ENCODE measurements at places on chromosomes 2 and 18.
A peak's percentile ranks its signal among the peaks of the same experiment; 100 is the strongest.

DNA sequence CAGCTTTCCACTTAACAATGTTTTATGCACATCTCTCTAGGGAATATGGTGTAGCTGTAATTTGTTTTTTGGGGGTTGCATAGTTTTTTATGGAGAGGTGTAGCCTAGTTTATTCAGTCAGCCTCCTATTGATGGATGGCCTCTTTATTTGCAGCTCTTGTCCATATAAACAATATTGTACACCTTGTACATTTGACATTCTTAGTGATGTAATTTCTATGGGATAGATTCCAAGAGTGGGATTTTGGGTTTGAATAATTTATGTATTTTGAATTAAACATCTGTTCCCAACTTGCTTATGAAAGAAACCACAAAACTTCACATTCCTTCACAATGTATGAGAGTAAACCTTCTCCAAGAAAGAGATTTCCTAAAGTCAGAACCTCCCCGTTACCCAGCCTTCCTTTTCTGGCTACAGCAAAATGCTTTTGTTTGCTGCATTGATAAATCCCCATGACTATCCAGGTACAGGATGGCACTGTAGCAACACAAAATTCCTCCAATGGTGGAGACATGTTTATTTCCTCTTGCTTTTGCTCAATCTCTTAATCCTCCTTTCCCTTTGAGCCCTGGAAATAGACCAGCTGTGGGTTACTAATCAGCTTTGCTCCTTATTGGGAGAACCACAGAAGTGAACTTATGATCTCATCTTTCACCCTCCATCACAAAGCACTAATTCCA is 58.4 kb upstream of the GALR1 start:
- DNase-seq = no peak

DNA sequence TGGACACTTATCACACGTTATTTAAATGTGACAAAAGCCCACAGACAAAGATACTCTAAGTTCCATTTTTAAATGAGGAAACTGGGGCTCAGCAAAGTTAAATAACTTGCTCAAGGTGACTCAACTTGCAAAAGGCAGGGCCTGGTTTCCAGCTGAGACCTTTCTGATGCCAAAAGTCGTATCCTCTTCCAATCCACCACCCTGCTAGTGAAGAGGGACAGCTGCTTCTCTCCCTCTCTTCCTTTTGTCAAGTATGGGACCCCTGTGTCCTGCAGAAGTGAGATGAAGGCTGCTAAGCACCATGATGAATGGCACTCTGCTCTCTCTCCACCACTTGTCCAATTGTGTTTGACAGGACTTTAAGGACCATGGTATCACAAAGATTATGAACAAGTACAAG is 140.9 kb downstream of the DYM start:
- no peak for DNase-seq

- DNase-seq = no peak
Measured at GRCh38 chr2:38446906-38447561, 70.0 kb upstream of the ATL2 start.

GRCh38 chr2:18402-19271 is 27.7 kb downstream of the FAM110C start:
- no peak for DNase-seq

DNA sequence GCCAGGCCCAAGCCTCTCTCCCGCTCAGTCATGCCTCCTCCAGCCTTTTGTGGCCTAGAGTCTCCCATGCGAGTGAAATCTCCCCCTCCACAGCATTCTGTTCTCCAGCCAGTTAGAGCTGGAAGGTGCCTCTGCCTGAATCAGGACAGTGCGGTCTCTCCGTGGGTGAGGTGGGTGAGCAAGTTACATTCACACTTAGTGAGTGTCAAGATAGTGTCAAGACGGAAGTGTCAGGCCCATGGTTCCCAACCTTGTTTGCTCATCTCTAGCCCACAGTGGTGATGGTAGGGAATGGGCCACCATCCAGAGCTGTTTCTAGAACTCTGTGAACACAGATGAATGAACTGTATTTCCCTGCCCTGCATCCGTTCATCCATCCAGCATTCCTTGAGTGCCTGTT is 59.5 kb downstream of the LPIN1 start:
- DNase-seq = no peak

DNA sequence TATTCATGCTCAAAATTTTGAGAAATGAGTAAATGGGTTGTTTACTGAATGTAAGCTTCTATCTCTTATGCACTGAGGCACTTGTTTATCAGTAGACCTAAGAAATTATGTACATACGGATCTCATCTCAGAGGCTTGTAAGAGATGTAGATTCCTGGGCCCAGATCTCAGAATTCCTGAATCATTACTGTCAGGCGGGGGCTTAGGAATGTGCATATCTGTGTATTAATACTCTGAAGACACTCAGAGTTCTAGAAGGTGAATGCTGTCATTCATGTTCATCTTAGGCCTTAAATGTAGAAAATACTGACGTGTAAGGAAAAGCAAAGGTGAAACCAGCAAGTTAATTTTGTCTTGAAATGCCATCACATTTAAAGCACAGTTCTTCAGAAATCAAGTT is 169.6 kb downstream of the FMNL2 start:
- DNase-seq = no peak

DNA sequence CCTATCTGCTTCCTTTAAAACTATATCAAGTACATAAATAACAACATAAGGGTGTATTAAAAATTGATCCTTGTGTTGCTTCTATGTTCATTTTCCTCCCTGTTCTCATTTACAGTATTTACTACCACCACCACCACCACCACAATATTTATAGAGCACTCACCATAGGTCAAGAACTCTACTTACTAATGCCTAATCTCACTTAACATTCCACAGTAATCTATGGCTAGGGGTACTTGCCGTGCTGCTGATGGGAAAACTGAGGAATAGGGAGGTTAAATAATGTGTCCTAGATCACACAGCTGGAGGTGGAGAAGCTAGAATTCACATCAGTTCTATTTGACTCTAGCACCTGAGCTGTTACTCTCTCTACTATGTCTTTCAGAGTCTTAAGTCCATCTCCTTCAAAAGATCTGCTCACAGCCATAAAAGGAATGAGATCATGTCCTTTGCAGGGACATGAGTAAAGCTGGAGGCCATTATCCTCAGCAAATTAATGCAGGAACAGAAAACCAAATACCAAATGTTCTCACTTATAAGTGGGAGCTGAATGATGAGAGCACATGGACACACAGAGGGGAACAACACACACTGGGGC is 54.1 kb upstream of the ZNF385B start:
- DNase-seq = no peak

GRCh38 chr2:199064201-199064600 is 393.5 kb downstream of the SATB2 start:
- DNase-seq = no peak

DNA sequence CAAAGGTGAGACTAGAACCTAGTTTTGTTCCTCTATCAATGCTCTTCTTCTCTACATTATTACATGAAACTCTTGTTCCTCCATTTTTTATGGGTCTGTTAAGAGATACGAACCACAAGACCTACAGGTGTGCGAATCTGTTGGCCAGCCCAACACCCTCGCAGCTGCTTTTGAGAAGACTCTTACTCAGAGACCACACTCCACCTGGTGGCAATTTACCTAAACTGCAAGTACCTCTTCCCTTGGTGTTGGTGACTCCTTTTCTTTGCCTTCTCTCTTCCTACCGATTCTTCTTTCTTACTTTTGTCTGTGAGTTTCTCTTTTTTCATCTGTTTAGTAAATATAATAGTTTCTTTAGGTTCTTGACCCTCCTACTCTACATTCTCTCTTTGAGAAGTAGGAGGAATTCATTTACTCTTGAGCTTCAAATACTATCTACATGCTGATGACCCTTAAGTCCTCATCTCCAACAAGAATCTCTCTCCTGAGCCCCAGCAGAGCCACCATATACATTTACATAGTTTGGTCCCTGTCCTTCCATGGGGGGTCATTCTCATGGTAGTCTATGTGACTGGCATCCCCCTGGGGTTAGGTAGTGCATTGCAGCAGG is 81.8 kb upstream of the GAREM1 start:
- DNase-seq = peak; percentile 28

DNA sequence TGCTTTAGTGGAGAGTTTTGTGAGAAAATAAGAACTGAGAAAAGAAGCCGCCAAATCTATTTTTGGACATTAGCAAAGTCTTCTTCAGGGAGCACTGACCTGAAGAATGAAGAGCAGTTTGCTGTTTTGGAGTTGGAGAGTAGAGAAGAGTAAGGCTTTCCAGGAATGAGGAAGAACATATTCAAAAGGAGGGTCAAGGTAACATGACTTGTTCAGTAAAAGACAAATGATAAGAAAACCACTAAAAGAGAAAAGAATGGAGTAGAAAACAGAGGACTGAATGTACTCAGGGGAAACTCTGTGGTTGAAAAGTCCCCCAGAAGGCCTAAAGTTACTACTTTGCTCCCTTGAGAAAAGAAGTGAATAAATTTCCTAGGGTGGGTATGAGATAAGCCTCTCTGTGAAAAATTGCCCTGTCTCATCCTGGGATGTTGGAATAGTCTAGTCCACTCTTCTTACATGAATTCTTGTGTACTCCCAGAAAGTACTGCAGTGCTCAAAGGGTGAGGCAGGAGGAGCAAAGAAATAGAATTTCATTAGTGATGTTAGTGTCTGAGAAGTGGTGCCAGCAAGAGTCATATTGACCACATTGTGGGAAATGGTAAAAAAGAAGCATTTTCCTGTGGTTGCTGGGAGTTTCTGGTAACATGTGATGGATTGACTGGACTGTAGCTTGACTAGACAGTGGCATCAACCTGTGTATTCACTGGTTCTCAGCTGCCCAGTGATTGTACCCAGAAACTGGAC is 27.8 kb downstream of the MBD5 start:
- DNase-seq = no peak

- DNase-seq = no peak
Measured at GRCh38 chr2:227052879-227053278, 111.1 kb downstream of the COL4A4 start.

DNA sequence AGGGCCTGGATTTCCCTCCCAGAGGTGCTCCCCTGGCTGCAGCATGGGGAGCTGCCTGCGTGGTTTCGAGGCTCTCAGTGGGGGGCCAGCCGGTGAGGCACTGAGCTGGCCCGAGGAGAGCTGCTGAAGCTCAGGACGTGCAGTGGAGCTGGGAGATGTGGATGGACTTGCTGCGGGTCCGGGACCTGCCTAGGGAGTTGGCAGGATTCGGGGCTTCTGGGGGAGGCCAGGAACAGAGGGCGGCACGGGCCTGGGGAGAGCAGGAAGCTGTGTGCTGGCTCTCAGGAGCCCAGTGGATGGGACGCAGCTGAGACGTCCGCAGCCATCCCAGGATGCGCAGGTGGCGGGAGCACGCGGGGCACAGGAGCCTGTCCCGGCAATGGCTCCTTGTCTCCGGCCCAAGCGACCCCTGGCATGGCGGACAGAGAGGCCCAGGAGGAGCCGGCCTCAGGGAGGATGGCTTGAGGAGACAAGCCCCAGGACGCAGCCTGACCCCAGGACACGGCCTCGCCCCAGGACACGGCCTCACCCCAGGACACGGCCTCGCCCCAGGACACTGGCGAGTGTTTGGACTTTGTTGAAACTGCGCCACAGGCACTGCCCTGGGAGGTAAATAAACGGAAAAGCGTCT is 116.1 kb downstream of the NFATC1 start:
- DNase-seq = no peak

- peak; percentile 40 for DNase-seq
Measured at GRCh38 chr2:190679813-190680591, 31.1 kb downstream of the NAB1 start.

DNA sequence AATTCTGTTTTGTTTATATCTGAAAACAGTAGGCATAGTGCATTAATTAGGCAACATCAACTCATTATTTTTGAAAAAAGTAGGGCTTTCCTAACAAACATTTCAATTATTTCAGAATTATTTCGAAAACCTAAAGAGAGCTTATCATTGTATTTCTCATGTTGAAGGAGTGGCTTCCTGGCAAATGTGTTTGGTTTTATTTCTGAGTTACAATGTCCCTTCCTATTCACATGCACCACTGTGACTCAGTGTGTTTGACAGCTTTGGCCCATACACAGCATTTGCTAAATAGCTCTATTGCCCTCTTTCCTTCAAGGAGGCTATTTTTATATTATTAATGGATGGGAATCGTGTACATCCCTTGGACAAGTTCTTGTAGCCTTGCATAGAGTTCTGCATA is 205.9 kb downstream of the PTGR3 start:
- DNase-seq = no peak

DNA sequence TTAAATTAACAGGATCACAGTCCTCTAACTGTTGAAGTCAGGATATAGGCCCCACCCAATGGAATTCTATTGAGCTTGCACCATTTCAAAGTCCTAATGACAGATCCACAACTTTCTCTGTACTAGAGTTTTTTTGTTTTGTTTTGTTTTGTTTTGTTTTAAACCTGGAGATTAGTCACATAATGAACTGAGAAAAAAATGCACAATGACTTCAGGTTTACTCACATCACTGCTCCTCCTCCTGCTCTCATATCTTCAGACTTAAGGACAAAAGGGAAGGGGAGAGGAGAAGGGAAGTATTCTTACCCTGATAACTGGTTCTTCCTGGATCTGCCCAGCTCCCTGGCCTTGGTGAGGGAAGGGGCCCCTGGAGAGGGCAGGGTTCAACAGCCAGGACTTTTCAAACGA is 208.2 kb upstream of the EPHA4 start:
- DNase-seq = no peak

- no peak for DNase-seq
Measured at GRCh38 chr18:42583283-42583731, 532.2 kb downstream of the RIT2 start.

- DNase-seq = no peak
Measured at GRCh38 chr2:157257312-157258252, at the start of gene GALNT5. Gene GALNT5 (plus strand): TSS chr2:157257705. CDS start chr2:157258083, 378 bp downstream.

- no peak for DNase-seq
Measured at GRCh38 chr2:227388537-227389011, 825 bp upstream of the SCYGR1 start.

Measured in activated naive CD8-positive, alpha-beta T cell treated with anti-CD3 and anti-CD28 coated beads for 36 hours (primary cell).